ELR (cell line): ENCODE measurements at places on chromosomes 11 and 22.
A peak's percentile ranks its signal among the peaks of the same experiment; 100 is the strongest.

DNA sequence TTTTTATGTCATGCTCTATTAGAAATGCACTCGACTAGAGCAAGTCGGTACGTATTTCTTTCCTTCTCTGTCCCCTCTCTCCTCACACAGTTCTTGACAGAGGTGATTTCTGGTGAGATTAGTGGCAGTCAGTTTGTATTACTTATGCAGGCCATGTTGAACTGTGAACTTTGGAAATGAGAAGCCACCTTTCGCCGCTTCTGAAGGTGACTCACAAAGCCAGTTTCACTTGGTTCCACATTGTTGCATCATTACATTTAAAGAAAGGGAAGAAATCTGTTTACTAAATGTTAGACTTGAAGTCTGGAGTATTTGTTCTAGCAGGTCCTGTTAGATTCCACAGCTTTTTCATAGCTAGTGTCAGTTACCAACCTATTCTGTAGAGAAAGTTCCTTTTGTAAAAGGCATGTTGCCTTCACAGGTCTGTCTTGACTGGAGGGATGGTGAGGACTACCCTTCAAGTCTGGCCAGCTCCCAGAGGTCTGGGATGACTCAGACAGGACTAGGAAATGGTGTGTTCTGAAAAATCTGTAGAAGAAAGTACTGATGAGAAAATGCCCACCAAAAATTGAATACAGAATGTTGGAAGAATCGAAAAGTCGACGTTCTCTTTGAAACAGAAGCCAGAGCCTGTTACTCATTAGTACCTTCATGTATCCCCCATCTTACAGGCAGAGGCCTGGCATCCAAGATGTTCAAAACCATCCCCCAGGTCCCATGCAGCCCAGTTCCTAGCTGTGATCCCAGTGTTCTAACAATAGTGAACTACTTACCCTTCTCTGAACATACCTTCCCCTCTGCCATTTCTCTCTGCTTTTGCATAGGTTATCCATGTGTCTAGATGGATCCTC is 181.4 kb downstream of the DBX1 start:
- peak; percentile 78 for DNase-seq

DNA sequence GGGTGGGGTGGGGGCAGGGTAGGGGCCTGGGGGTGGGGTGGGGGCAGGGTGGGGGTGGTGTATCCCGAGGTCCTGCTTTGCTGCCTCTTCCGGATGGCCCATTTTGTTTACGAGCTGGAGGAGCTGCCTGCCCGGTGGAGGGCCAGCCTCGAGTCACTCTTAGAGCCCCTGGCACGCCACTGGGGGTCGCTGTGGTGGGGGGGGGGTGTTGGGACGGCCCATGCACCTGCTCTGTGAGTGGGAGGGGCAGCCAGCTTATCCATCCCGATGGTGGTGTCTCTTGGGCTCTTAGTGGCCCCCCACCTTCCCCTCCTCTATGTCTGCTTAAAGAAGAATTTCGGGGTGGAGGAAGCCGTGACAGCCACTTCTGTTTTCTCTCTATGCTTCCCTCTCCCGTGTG is 24.6 kb downstream of the MRGPRD start:
- DNase-seq = peak; percentile 37

GRCh38 chr22:45867118-45867905 is 109.7 kb downstream of the WNT7B start:
- DNase-seq = peak; percentile 56

DNA sequence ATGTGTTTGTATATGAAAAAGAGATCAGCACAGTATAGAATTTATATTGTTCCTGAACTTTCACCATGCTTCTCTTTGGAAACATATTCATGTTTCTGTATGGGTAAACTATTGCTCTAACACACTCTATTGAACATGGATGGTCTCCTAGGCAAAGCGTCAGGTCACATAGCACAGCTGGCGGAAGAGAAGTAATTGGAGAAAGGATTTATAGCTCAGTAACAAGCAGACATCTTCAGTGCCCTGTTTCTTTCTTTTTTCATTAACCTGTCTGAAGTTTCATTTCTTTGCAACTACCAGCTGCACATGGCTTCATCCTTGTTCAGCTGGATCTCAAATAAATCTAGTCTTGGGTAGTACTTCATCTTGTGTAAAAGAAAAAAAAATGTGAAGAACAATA is 84.4 kb upstream of the TRPC6 start:
- no peak for DNase-seq

GRCh38 chr22:43543522-43544288 is 131.9 kb downstream of the MPPED1 start:
- DNase-seq = no peak

- no peak for DNase-seq
These were observed 262.0 kb upstream of the PITPNB start for GRCh38 chr22:28180804-28181731.

DNA sequence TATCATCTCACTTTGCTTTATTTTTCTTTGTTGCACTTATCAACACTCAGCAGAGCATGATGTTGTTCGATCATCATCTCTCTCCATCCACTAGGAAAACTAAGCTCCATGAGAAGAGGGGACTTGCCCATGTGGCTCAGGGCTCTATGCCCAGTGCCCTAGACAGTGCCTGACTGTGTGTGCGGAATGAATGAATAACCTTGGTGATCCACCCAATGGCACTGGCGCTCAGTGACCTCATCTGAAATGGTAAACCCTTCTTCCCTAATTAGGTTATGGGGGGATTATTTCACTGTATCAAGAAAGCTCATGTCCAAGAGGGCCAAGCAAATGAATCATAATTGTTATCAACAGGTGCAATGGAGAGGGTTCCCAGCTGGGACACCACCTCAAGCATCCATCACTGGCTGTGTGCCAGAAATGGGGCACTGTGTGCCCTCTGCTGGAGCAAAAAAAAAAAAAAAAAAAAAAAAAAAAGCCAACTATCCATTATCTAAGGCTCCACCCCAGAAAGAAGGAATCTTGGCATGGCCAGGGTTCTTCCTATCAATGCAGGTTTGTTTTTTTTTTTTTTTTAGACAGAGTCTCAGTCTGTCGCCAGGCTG is 172.6 kb downstream of the LARGE1 start:
- DNase-seq = no peak

DNA sequence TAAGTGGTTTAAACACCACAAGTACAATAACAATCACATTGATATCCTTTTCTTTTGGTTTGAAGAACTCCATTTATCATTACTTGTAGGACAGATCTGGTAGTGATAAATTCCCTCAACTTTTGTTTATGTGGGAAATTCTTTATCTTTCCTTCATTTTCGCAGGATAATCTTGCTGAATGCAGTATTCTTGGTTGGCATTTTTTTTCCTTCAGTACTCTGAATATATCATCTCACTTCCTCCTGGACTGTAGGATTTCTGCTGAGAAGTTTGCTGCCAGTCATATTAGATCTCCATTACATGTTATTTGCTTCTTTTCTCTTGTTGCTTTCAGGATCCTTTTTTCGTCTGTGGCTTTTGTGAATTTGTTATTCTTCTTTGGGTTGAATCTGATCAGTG is 179.0 kb upstream of the PLET1 start:
- DNase-seq = no peak

DNA sequence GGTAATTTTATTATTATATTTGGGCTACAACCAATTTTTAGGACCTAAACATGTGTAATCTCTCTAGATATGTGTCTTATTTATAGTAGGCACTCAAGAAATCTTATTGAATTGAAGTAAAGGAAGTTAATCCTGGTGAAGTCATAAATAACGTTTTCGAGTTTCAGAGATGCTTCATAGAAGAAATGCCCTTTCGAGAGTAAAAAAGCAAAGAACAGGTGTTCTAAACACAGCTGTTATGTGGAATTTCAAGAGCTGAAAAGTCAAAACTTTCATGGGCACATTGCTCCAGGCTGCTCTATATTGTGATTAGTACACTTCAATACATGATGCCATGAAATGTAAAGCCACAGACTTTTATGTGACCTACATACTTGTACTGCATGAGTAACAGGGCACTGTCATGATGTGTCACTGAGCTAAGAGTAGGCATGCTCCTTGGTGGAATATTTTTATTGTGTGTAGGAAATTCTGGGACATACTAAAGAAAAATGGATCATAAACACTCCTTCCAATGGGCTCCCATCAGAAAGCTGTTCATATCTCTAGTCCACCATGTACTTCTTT is 7.2 kb upstream of the ELMOD1 start:
- peak; percentile 90 for DNase-seq

GRCh38 chr11:123587559-123587958 is 66.9 kb downstream of the SCN3B start:
- DNase-seq = no peak

DNA sequence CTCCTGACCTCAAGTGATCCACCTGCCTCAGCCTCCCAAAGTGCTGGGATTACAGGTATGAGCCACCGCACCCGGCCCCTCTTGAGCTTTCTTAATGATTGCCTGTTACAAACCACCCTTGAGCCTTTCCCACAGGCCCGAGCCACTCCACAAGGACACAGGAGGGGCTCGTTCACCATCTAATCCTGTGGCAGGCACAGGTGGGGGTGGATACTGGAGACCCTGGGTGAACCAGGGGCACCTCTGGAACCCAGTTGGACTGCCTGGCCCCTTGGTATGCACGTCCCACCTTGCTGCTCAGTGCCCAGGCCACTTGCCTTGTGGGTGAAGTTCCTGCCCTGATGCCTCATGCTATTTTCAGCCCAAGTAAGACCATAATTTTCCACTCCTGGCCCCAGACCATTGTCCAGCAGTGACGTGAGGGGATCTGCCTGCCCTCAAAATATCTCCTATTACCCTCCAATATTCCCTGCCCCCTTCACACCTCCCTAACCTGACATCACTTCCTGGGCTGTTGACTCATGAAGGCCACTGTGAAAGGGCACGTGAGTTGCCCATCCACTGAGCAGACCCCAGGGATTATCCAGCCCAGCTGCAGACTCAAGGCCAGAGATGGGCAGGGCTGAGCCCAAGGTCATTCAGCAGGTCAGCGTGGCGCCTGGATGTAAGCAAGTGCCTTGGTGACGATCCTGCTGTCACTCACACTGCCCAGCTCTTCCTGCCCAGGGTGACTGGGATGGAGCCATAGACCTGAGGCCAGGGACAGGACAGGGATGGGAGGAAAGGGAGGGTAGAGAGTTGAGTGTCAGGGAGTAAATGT is 19.6 kb downstream of the P2RY2 start:
- peak; percentile 70 for DNase-seq

GRCh38 chr11:93587858-93588581 is 44.8 kb upstream of the SMCO4 start:
- DNase-seq = no peak

DNA sequence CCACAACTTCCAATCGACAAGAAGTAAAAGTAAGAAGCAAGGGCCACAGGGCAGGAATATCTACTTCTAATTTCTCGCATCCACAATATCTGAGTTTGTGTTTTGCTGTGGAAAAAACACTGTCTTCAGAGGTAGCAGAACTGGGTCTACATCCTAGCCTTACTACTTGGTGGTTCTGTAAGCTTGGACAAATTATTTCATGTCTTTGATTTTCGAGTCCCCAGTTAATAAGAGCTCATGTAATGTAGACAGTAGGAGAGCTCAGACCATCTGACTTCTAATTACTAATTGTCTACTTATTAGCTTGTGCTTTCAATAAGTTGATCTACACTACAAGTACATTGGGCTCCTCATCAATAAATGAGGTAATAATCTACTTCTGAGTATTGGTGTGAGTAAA is 13.3 kb upstream of the HBE1 start:
- no peak for DNase-seq

GRCh38 chr22:38032681-38033521 is 24.3 kb upstream of the PICK1 start:
- DNase-seq = peak; percentile 72

DNA sequence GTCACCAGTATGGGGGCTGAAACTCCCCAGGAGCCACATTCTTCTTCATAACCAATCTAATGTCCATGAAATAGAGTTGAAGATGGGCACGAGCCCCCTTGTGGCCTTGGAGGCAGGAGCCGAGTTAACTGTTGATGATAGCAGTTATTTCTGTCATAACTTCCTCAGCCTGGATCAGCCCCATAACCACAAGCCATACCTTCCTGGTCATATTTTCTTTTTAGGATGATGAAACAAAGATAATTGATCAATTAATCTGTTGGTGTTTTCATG is 65.0 kb upstream of the TTC12 start:
- peak; percentile 21 for DNase-seq

GRCh38 chr11:36373016-36374010 is 77.2 kb downstream of the PRR5L start:
- DNase-seq = no peak

- DNase-seq = no peak
These were observed at the start of gene CHRNA10 for GRCh38 chr11:3671334-3672254. TSS of gene CHRNA10 (minus strand) at chr11:3671384. CDS start at chr11:3671312, 72 bp downstream.

- DNase-seq = peak; percentile 28
These were observed 2.5 kb upstream of the RCOR2 start for GRCh38 chr11:63919267-63920125.

DNA sequence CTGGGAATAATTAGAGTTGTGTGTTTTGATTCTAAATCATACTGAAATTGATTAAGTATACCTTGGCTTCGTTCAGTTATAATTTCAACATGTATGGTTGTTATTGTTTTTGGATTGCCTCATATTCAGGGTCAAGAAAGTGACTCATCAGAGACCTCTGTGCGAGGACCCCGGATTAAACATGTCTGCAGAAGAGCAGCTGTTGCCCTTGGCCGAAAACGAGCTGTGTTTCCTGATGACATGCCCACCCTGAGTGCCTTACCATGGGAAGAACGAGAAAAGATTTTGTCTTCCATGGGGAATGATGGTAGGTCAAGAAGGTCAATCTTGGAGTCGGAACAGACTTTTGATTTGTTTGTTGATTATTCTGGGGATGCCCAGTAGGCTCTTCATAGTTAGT is 40.4 kb downstream of the KMT2A start:
- DNase-seq = no peak

DNA sequence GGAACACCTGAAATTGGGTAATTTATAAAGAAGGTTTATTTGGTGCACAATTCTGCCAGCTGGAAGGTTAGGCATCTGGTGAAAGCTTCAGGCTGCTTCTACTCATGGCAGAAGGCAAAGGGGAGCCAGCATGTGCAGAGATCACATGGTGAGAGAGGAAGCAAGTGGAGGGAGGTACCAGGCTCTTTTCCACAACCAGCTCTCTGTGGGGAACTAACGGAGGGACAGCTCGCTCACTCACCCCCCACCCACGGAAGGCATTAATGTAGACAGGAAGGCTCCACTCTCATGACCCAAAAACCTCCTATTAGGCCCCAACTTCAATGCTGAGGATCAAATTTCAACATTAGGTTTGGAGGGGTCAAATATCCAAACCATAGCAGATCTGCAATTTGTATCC is 75.6 kb upstream of the ARHGAP32 start:
- DNase-seq = no peak

GRCh38 chr11:18016789-18017188 is 3.9 kb upstream of the SERGEF start:
- DNase-seq = no peak
